Stimulated activated CD8-positive, alpha-beta memory T cell treated with anti-CD3 and anti-CD28 coated beads, Interleukin-7, amount 100 ng/mL, for 1 hour (primary cell): ENCODE measurements at places on chromosomes 5 and 9.

- no peak for DNase-seq
Observed at GRCh38 chr5:59317774-59318205, 575.7 kb downstream of the PDE4D start.

DNA sequence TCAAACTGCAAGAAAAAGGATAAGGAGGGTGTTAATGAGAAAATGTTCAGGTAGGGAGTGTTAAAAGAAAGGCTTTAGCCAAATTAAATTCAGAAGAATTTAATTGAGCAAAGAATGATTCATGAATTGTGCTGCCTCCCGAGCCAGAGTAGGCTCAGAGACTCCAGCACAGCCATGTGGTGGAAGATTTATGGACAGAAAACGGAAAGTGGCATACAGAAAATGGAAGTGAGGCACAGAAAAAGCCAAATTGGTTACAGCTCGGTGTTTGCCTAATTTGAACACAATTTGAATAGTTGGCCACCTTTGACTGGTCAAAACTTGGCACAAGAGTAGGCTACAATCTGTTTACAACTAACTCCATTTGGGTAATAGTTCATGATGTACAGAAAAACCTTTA, 9.6 kb upstream of the SLC30A5 start:
- DNase-seq, result no peak

DNA sequence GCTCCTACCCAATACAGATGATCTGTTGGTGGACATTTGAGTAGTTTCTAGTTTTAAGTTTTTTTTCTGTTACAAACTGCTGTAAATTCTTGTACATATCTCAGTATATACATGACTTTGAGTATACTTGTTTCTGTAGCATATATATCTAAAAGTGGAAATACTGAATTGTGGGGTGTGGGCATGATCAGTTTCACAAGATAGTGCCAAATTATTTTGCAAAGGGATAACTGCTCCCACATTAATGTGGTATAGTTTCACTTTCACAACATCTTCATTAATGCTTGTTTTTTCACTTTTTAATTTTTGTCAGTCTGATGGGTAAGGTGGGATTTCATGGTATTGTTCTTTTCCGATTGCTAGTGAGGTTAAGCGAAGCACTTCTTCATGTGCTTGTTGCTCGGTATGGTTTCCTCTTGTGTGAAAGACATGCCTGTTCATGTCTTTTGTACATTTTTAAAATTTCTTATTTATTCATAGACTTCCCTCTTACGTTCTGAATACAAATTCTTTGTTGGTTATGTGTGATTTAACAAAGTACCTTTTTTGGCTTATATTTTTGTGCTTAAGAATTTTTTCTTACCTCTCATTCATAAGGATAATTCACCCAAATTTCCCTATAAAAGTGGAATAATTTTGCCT, 103.5 kb downstream of the CDC42SE2 start:
- no peak for DNase-seq

- no peak for DNase-seq
Observed at GRCh38 chr9:89612566-89613278, 7.9 kb downstream of the GADD45G start.

DNA sequence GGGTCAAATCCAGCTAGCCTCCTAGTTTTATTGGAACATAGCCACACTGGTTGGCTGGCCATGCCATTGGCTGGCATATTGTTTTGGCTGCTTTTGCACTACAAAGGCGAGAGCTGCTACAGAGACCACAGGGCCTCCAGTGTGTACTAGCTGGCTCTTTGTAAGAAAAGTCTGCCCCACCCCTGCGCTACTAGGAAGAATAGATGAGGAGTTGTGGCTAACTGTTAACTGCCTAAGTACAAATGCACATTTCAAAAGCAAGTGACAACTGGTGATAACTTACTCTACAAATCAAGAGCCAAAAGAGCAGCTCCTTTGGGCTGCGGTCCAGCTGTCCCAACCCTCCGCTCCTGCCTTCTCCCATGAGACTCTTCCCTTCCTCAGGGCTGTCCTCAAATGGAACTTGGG, 63.9 kb downstream of the SERINC5 start:
- DNase-seq, result no peak

DNA sequence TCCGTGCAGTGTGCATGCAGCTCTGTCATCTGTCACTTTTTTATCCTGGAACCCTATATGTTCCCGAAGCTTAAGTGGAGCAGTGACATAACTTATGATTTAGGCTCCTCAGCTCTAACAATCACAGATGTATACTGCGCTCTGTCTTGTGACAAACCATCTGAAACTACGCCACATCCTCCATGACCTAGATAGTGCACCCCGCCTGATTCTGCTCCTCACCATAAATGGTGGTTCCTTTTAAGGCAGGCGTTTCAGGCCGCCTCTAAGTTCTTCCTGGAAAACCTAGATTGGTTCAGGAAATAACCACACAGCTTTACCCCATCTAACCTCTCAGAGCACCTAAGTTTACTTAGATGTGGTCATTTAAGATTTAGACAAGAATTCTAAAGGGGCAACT, 372.0 kb downstream of the CDH10 start:
- DNase-seq, result no peak

DNA sequence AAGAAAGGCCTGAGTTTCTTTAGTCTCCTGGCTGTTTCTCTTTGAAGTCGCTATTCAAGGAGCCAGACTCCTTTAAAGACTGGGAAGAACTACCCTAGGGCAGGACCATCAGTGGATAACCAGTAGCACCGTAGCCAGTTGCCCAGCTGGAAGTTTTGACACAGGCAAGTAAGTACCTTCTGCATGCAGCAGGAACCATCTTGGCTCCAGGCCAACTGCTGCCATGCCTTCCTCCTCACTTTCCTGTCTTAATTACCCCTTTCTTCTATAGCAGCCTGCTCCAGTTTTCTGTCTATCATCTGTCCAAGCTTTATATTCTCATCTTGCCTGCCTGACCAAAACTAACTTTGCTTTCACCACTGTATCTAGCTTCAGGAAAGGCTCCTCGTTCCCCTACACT, 149.7 kb upstream of the SV2C start:
- no peak for DNase-seq

DNA sequence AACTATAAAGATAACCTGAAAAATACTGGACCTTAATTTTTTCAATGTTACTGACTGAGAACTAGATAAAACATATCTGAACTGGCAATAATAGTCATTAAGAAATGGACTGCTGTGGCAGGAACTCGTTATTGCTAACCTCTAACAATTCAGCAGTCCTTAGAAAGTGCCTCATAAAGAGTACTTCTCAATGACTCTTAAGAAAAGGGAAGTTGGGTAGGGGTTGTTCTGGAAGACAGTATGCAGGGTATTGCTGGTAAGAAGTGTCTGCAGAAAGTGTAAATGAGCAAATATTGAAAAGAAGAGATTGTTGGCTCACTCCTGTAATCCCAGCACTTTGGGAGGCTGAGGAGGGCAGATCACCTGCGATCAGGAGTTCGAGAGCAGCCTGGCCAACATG, 27.9 kb downstream of the FOXD1 start:
- DNase-seq, result no peak

- DNase-seq, result no peak
Observed at GRCh38 chr9:131496844-131497405, 5.8 kb upstream of the POMT1 start.

DNA sequence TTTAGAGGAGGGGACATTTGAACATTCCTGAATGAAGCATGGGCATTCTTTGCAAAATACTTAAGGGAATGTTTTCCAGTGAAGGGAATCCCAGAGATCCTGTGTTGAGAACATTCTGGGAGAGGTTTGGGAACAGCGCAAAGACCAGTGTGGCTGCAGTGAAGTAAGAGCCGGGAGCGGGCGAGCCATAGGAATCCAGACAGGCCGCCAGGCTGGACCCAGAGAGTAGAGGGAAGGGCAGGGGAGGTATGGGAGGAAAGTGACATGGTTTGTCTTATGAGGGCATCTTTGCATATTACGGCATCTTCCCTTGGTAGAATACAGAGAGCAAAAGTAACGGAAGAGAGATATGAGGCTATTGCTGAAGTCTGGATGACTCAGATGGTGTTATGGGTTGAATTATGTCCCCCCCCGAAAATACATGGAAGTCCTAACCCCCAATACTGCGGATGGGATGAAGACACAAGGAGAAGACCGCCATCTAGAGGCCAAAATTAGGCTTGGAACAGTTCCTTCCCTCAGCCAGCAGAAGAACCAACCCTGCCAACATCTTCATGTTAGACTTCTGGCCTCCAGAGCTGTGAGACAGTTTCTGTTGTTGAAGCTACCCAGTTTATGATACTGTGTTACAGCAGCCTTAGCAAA, 268.2 kb downstream of the MAST4 start:
- DNase-seq, result no peak

DNA sequence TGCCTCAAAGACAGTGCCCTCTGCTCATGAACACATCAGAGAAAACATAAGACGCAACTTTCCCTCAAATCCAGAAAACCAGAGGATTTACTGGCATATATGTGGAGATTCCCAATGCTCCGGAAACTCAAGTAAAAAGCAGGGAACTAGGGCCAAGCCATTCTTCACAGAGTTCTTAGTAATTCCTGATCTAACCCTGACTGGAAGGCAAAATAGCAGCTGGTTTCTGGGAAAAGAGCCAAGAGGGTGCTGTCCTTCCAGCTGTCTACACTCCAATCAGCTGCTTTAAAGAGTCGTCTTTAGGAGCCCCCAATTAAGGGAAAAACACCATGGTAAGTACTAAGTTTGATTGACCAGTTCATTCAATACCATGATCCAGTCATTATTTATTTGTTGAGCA, 49.6 kb downstream of the GNA14 start:
- no peak for DNase-seq

GRCh38 chr5:149221326-149221725, 50.3 kb upstream of the AFAP1L1 start:
- no peak for DNase-seq

DNA sequence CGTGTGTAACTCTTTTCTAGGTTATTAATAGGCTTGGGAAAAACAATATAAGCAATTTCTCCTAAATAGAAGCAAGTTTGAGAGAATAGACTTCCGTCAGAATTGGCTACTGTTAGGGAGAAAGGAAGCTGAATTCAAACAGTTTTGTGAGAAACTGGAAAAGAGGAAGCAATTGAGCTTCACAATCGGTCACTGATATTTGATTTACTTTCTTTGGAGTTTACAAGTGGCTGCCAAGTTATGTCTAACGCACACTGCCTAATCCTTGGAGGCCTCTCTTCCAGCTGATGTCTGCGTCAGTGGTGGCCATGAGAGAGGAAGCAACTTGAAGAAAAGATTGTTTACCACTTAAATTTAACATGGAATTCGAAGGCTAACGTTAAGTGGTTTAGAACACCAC, 319.5 kb downstream of the ADGRV1 start:
- no peak for DNase-seq

- DNase-seq, result no peak
Observed at GRCh38 chr5:94691949-94692348, 73.5 kb downstream of the SLF1 start.

DNA sequence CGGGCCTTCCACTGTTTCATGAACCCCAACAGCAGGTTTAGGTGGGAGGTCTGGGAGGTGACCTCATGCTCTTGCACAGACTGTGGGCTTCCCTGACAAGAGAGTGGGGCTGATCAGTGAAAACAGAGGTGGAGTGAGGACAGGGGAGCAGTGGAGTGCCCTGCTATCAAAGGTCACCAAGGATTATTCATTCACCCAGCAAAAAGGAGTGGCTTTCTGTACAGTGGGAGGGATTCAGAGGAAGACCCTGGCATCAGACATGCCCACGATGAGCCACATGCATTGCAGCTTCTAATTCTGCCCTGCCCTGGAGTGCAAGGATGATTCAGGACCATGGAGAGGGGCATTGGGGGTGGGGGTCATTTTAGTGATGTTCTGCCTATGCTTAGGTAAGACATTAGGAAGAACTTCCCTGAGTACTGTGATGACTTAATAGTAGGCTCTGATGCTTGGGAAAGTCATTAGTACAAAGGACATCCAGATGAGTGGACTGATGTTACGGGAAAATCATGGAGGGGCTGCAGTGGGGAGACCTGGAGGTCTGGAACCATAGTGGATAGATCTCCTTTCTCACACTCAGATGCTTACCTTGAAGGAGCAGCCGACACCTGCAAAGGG, 12.8 kb downstream of the TRAF1 start:
- DNase-seq, result no peak

- no peak for DNase-seq
Observed at GRCh38 chr9:89993678-89994630, 389.1 kb downstream of the GADD45G start.

DNA sequence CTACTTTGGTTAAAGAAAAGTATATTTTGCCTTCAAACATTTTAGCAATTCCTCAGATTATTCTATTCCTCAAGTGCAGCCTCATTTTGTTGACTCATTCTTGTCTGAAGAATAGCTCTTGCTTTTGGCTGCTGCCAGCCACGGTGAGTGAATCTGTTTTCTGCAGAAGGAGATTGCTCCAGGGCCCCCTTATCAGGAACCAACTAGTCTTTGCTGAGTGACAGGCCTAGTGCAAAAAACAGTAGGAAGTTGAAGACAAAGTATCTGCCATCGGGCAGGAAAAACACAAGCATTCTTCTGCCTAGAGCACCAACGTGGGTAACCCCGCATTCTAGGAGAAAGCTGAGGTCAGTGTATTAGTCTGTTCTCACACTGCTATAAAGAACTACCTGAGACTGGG, 42.3 kb downstream of the ZNF883 start:
- no peak for DNase-seq

GRCh38 chr5:147685993-147686392, 96.5 kb downstream of the JAKMIP2 start:
- no peak for DNase-seq

- DNase-seq, result no peak
Observed at GRCh38 chr9:89555451-89556375, 49.1 kb upstream of the GADD45G start.

DNA sequence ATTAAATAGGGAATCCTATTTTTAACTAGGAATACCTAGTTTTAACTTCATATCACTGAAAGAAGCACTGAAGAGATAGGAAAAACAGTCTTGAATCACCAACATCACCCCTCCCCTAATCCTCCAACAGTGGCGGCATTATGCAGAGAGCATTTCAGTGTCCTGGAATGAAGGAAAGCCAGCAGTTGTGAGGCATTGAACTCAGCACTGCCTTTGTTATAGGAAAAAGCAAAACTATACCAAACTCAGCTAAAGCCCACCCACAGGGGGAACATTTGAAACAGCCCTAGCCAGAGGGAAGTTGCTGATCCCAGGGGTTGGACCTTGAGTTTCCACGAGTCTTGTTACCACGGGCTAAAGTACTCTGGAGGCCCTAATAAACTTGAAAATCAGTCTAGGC, 310.6 kb upstream of the EDIL3 start:
- DNase-seq, result no peak

DNA sequence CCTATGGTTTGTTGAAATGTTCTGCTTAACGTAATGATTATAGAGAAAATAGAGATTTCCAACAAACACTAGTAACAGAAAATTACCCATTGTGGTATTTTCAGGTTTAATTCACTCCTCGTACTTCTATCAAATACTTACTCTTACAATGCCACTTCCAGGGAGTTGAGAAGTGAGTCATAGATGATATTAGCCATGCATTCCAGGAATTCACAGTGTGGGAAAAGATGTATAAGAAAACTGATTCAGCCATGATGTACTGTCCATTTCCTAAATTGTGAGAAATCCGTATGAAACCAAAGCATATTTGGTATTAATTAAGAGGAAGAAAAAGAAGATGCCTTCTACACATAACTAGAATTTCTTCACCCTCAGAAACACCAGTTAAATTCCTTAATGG, 1854.6 kb upstream of the WWC1 start:
- DNase-seq, result no peak
